ENCODE measurements at places on chromosomes 6 and 20.

DNA sequence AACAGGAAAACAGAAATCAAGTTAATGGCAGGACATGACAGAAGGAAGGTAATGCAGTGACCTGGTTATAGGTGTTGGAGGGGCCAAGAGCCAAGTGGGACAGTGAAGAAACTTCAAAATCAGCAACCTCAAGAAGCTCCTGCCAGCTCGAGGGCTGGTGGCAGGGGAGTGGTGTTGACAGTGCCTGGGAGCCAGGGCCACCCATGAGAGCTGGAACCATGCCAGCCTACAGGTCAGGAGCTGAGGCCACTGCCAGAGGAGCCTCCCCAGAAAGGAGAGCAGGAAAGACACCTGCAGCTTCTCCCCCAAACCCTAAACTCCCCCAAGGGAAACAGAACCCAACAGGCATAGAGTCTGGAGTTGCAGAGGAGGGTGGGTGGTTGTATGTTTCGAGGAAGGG is 262.1 kb downstream of the LRFN2 start:
- no peak for DNase-seq

DNA sequence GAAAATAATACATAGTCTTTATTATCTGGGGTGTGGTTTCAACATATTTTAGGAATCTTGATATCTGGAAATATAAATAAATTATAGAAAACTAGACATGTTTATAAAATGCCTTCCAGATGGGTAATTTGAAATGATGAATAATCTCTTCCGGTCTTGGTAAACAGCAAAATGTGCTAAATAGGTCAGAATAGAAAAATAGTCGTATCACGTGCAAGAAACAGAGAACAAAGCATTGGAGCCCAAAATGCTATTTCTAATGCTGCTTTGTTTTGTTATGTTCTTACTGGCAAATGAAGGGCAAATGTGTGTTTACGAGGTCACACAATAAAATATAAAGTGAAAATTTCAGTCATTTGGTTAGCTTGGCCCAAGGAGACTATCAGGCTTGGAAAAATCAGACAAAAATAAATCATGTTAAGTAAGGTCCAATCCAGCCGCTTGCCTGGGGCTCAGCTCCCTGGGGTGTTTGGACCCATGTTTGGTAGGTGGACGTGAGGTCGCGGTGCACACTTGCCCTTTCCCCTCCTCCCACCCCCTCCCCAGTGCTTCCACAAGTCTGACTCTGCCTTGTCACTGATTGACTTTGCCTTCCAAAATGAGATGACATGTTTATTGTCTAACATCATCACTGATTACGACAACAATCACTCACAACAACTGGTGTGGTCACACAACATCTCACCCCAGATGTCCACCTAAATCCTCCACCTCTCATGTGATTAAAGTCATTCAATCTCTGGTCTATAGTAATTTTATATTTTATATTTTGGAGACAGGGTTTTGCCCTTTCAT is 56.0 kb downstream of the RIN2 start:
- peak; percentile 34 for DNase-seq

GRCh38 chr20:59903621-59904020 is 29.8 kb downstream of the SYCP2 start:
- DNase-seq, result no peak

DNA sequence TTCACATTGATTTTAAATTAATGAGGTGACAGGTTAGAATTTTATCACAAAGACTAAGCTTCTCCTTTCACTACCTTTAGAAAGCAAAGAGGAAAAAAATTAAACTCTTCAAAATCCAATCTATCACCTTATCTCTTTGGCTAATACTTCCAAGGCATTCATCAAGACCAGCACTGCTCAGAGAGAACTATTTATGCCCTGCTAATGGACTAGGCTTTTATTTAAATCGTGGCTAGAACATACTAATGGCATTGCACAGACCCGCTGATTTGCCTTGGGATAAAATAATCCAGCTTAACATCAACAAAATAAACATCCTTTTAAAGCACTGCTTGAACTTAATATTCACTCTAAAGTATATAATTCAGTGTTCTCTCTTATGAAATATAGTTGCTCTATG is 880.4 kb downstream of the HACE1 start:
- no peak for DNase-seq

GRCh38 chr20:61361501-61361900 is 109.4 kb downstream of the CDH4 start:
- no peak for DNase-seq

GRCh38 chr6:41306187-41306854 is 19.8 kb upstream of the TREM1 start:
- DNase-seq, result peak; percentile 49

GRCh38 chr6:18242062-18242851 is 22.1 kb downstream of the DEK start:
- peak; percentile 94 for DNase-seq
